CD4-positive, CD25-positive, alpha-beta regulatory T cell (primary cell): ENCODE measurements at places on chromosomes 1 and 21. TPM values are rescaled to one million over a fixed set of nuclear protein-coding genes. Genes with fewer than 3 reads are reported as not detected.

OPTC gene
- total RNA-seq: not detected

DNA sequence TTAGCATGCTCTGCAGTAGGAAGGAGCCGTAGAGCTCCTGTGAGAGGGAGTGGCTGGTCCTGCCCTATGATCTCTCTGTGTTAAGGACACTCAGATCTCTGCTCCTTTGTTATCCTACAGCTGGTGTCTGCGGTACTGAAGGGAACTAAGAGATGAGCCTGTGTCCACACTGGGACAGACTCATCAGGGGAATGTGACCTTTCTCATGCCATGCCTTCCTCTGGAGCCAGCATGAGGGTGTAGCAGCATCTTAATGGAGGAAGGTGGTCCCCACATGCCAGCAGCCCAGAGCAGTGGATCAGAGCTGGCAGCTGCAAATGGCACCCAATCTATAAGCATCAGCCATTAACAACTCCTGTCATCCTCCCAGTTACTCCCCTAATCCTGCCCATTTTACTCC lies 24.7 kb upstream of the GUCA2B start:
- no peak for DNase-seq

GRCh38 chr1:77230051-77230450 lies 10.8 kb upstream of the PIGK start:
- DNase-seq: no peak

DNA sequence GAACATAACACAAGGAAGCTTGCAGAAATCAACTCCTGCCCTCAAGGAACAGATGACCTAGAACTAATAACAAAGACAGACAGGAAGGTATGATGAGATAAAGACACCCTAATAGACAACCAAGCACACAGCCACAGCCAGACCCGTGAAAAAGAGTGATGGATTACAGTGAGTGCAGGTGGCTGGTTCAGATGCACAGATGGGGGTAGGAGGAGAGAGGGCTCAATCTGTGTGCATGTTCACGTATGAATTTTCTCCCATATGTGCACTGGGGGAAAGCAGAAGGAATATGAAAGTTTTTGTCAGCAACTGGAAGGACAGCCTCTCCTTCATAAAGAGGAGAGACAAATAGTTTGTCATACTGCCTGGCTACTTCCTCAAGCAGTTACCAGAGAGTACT lies 367.1 kb downstream of the PBX1 start:
- no peak for DNase-seq

ANKRD35 gene
- 0.17 TPM for total RNA-seq

DNA sequence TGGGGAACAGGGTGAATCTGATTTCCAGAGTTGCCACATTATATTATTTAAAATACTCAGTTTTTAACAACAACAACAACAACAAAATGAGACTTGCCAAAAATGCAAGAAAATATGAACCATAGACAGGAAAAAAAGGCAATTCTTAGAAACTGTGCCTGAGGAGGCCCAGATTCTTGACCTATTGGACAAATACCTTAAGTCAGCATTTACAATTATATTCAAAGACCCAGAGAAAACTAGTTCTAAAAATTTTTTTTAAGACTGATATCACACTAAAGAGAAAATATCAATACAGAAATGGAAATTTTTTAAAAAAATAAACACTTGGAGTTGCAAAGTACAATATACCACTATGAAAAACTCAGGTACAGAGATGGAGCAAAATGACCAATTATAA lies 152.8 kb upstream of the LYPLAL1 start:
- no peak for DNase-seq

ADORA1 gene
- not detected for total RNA-seq

- no peak for DNase-seq
Measured at GRCh38 chr1:229536982-229537381, 21.5 kb downstream of the ABCB10 start.

GRCh38 chr1:170666541-170667254 lies 2.8 kb downstream of the PRRX1 start:
- DNase-seq: no peak

OLIG2 gene
- not detected for total RNA-seq

- no peak for DNase-seq
Measured at GRCh38 chr1:115479055-115479482, 141.0 kb upstream of the NGF start.

CD48 gene
- 290 TPM for total RNA-seq

GRCh38 chr1:169511316-169512005 lies 25.7 kb upstream of the SLC19A2 start:
- DNase-seq: no peak

RGS4 gene
- not detected for total RNA-seq

- DNase-seq: no peak
Measured at GRCh38 chr21:44758141-44758561, 43.5 kb downstream of the UBE2G2 start.

ATP6V1G3 gene
- total RNA-seq: not detected

- no peak for DNase-seq
Measured at GRCh38 chr1:179866616-179867015, 11.0 kb downstream of the TOR1AIP2 start.

SPRR2E gene
- not detected for total RNA-seq

PCP4 gene
- not detected for total RNA-seq

DNA sequence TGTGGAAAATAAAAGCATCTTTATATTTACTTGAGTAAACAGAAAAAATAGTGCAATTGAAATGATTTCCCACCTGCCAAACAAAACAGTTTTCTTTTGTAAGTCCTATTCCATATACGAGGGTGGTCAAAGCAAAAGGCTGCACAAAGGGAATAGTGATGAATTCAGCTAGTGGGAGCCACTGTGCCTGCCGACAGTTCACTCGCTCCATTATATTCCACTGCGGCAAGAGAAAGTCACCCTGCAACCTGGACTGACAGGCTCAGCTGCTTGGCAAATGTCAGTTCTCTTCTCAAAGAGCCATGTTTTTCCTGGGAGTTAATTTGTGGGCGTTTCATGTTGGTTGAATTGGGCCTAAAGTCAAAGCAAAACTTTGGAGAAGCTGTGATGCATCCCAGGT lies 145.4 kb downstream of the LMO4 start:
- no peak for DNase-seq

MTARC2 gene
- not detected for total RNA-seq
